ENCODE measurements at places on chromosomes 1 and 21.

- DNase-seq: no peak
Observed at GRCh38 chr1:8412183-8412831, 94.4 kb downstream of the SLC45A1 start.

DNA sequence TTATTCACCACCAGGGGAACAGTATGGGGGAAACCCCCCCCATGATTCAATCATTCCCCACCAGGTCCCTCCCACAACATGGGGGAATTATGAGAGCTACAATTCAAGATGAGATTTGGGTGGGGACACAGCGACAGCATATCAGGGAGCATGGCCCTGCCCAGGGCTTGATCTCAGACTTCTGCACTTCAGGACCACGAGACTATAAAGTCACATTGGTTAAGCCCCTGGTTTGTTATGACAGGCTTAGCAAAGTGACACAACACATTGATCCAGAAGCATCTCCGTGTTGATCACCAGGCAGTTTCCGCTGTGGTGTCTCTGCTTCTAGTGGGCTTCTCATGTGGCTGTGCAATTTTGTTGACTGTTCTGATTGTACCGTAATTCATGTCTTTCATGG, 312.7 kb upstream of the C1orf174 start:
- DNase-seq: no peak

DNA sequence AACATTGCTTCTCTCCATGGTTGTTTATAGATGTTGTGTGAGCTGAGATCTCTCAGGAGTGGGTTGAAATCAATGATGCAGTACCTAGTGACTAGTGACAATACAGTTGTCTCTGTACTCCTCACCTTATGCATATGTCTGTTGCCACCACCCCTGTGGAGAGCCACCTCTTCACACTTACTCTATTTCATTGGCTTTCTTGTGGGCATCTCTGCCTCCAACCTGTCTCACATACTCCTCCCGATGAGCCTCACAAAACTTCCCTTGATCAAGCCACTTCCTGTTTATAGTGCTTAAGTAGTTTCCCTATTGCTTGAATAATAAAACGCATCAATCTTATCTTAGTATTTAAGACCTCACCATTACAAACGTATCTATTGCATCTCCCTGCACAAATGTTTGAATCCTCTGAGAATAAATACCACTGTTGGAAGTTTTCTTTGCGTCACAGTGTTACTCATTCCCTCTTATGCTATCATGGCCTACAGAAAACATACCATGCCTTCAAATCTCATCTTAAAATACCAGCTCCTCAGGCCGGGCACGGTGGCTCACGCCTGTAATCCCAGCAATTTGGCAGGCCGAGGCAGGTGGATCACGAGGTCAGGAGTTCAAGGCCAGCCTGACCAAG, 54.7 kb upstream of the GREM2 start:
- no peak for DNase-seq

- DNase-seq: peak; percentile 33
Observed at GRCh38 chr1:235087906-235088305, 40.7 kb downstream of the TOMM20 start.

- DNase-seq: no peak
Observed at GRCh38 chr1:156895455-156895812, 1.9 kb downstream of the PEAR1 start.

DNA sequence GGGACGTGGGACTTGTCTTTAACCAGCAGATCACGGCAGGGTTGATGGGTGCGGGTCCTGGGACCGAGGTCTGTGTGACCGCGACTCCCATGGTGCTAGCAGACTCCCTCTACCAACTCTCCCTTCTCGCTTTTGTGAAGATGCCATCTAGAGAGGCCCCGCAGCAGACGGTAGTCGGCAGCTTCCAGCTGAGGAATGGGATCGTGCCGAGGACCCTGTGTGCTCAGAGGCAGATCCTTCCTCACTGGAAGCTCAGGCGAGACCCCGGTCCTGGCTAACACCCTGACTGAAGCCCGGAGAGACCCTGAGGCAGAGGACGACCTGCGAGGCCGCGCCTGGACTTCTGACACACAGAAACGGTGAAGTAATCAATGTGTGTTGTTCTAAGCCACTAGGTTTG, 12.5 kb upstream of the SPATC1L start:
- DNase-seq: peak; percentile 42

DNA sequence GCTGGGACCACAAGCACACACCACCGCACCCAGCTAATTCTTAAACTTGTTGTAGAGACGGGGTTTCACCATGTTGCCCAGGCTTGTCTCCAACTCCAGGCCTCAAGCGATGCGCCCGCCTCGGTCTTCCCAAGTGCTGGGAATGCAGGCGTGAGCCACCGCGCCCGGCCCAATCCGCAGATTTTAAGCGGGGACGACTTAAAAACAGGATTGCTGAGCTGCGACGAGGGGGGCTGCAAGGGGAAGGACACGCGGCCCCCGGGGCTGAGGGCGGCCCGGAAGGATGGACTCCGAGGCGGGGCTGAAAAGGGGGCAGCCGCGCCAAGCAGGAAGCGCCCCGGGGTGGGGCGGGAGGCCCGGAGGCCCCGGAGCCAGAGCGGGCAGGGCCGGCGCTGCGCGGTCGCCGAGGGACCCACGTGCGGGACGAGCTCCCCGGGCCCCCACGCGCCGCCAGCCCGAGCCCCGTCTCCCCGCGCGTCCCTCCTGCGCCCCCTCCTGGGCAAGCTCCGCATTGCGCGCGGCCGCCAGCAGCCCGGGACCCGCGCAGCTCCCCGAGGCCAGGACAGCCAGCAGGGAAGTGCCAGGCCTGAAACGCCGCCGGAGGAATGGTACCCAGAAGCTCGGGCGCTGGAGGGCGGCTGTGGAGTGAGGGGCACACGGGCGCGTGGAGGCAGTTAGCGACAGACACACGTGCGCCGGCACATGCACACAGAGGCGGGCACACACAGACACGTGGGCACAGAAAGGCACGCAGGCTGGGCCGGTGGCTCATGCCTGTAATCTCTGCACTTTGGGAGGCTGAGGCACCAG, 5.5 kb upstream of the PRKCZ start:
- DNase-seq: peak; percentile 79

DNA sequence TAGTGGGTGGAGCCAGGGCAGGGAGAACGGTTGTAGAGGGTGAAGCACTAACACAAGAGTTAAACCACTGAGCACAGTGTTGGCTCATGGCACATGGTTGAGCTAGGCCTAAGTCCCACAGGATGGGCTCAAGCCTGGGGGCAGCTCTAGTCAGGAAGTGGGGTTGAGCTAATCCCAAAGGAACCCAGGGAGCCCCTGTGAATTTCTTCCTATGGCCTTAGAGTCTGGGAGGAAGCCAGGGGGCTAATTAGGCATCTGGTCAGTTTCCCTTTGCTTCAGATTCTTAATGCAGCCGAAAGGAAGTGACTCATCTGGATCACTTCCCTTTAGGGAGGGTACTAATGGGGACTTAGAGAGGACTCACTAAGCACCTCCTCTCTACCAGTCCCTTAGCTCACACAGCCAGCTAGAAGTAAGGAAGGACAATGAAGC, 10.1 kb downstream of the CFAP45 start:
- no peak for DNase-seq

DNA sequence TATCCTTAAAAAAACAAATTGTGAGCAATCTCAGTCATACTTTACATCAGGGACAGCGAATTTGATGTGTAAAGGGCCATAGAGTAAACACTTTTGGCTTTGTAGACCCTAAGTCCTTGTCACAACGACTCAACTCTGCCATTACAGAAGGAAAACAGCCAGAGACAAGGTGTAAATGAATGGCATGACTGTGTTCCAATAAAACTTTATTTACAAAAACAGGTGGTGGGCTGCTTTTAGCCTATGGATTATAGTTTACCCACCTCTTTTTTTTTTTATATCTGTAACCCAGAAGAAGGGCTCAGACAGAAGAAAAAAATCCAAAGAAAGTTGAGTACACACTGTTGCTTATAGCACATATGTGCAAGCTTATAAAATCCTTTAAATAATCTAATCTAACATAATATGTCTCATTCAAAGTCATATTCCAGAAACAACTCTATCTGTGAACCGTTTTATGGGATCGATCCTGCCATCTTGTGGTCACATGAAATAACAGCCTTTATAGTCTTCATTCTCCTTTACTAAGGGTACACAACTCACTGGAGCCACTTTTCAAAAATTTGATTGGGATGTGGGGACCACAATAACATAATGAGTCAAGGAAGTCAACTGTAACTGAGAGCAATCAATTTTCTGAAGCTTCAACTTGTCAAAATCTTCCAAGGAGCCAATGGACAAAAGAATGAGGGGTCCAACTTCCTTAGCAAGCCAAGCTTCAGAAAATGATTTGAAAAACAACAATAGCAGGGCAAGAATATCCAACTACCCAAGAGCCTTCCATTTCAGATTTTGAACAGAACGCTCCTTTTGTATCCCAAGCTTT, 142.2 kb upstream of the KRTAP19-8 start:
- DNase-seq: no peak

- no peak for DNase-seq
Observed at GRCh38 chr1:159705251-159705903, 9.0 kb downstream of the CRP start.

DNA sequence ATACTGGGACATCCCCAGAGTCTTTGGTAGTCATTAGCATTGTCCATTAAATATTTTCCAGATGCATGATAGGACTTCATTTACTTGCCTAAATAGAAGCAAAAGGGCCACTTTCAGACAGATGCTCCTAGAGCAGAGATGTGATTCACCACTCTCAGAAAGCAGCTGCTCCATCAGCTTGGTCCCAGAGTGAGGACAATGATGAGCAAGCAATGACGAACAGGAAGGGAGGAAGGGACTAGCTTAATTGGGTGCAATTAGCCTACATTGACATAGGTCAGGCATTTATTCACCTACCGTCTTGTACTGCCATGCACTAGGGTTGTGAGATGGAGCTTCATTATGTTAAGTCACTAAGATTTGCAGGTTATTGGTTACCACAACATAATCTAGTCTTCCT, 85.1 kb upstream of the PLXNA2 start:
- DNase-seq: no peak

GRCh38 chr1:188769936-188770335, 1707.7 kb downstream of the BRINP3 start:
- DNase-seq: no peak

GRCh38 chr1:242189591-242189990, 190.7 kb upstream of the MAP1LC3C start:
- DNase-seq: no peak

- no peak for DNase-seq
Observed at GRCh38 chr1:117681093-117681900, 75.4 kb downstream of the TENT5C start.

DNA sequence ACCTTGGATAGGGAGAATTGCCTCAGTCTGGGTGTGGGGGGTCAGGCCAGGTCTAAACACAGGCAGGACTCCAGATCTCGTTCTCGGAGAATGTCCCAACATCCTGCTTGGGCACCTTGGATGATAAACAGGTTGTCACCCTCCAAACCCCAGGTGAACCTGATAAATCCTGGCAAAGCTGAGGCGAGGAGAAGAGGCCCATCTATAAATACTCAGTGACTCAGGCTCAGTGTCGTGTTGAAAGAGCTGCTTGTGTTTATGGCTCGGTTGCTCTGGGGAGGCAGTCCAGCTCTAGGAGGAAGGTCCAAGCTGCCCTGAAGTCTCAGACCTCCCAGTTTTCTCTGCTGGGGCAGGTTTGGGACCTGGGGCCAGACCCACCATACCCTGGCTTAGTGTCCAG, 15.8 kb upstream of the TRIM63 start:
- DNase-seq: no peak

DNA sequence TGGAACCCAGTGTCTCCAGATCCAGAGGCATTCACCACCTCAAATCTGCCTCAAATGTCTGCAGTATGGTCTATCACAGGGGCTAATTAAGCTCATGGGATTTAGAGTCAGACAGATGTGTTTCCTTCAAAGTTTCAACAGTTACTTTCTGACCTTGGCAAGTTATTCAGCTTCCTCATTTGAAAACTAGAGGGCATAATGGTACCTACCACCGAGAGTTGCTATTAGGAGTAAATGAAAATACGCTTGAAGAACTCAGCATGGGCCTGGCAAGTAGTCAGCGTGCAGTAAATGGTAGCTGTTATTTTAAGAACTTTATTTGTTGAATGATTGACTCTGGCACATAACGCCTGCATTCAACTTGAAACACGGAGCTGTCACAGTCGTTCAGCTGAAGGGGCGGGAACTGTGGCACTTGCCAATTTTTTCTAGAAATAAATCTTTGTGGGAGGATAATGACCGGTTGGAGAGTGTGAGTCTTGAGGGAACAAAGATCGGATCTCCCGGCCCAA, 1.2 kb upstream of the CAP1 start:
- DNase-seq: no peak

- no peak for DNase-seq
Observed at GRCh38 chr1:109184687-109185086, 29.0 kb upstream of the SARS1 start.

GRCh38 chr1:1122078-1122811, 6.4 kb upstream of the C1orf159 start:
- DNase-seq: peak; percentile 92

DNA sequence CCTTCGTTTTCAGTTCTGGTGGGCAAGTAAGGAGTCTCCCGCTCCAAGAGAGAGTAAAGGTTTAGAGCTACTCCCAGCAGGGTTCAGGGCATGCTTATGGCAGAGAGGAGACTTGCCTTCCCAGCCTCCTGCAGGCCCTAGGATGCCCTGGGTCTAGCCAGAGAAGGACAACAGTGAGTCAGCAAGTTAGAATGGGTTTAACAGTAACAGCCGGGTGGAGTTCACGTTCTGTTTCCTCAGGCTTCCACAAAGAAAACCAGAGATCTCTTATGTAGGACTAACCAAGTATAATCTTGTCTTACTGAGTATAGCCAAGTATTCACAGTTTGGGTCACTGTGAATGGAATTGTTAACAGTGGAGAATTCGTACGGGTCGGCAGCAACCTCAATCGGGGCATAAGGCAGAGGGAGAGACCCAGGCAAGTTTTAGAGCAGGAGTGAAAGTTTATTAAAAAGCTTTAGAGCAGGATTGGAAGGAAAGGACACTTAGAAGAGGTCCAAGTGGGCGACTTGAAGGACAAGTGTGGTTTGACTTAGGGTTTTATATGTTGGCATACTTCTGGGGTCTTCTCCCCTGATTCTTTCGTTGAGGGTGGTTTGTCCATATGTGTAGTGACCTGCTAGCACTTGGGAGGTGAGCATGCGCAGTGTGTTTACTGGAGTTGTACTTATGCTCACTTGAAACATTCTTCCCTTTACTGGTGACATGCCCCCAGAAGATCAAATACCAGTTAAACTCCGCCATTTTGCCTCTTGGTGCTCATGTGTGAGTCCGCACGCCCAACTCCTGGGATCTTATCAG, 4.5 kb downstream of the OVAAL start:
- no peak for DNase-seq

GRCh38 chr1:162087111-162087510, 17.6 kb downstream of the NOS1AP start:
- no peak for DNase-seq

DNA sequence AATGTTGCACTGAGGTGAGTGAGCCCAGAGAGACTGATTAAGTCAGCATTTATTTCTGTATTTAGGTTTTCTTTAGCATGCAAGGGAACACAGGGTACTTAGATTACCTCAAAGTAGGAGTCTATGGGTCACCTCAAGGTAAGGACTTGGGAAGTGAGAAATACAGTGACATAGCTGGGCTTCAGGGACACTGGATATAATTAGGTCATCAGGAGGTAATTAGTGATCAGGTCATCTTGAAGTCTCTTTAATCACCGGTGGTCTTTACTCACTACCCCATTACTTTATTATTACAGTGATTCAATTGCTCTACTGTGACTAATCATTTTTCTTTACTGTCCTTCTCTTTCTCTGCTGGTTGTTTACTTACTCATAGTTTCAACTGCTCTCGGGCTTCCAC, 59.9 kb upstream of the KCNK1 start:
- DNase-seq: no peak

Measured in sciatic nerve (tissue), 2 donors.